ENCODE measurements at places on chromosomes 5 and 9.

DNA sequence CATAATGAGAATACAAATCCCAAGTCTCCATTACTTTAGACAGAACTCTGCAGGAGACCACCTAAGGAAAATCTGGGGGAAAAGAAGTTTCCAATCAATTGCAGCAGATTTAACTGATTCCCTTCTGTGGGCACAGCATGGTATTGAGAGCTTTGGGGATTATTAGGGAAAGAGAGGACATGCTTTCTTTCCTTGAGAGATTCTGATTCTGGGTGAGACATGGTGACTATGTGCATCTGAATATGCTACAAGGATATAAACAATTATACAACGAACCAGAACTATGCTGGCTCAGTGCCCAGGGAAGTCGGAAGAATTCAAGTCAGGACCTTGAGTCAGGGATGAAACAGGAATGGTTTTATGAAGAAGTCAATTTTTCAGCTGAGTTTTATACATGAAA is 183.7 kb downstream of the PDE4D start:
- DNase-seq = peak; percentile 48

GRCh38 chr9:131262327-131263032 is 13.8 kb downstream of the FAM78A start:
- DNase-seq = no peak

GRCh38 chr5:145777445-145778063 is 57.6 kb downstream of the PRELID2 start:
- DNase-seq = no peak

DNA sequence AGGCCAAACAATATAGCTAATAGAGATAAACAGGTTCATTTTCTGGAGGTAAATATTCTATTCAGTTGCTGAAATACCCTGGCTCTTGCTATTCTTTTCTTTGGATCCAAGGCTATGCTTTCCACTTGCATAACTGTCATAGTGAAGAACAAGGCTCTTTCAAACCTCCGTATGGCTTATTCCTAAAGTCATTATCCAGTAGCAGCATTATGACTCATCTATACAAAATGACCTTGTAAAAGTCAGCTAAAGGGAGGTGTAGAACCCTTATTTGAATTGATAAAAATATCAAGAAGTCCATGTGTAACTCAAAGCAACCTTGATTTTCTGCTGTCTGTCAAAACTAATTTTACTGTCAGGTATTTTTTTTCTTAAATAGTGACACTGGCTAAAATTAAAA is 447.8 kb downstream of the PLK2 start:
- no peak for DNase-seq

GRCh38 chr9:113682297-113682771 is 193.8 kb upstream of the ZNF618 start:
- DNase-seq = peak; percentile 75

Measured in fibroblast of the conjunctiva (primary cell).